ENCODE measurements at places on chromosomes 12 and 14. TPM values are rescaled to one million over a fixed set of nuclear protein-coding genes. Genes with fewer than 3 reads are reported as not detected.

EPYC gene
- not detected for total RNA-seq

EPS8 gene
- total RNA-seq: 65.2 TPM

IL31 gene
- not detected for total RNA-seq

CYP27B1 gene
- total RNA-seq: not detected

PTPRO gene
- 0.70 TPM for total RNA-seq

GPRC5A gene
- total RNA-seq: 0.42 TPM

TMEM253 gene
- total RNA-seq: 1.6 TPM

LRRIQ1 gene
- total RNA-seq: 0.10 TPM

DNA sequence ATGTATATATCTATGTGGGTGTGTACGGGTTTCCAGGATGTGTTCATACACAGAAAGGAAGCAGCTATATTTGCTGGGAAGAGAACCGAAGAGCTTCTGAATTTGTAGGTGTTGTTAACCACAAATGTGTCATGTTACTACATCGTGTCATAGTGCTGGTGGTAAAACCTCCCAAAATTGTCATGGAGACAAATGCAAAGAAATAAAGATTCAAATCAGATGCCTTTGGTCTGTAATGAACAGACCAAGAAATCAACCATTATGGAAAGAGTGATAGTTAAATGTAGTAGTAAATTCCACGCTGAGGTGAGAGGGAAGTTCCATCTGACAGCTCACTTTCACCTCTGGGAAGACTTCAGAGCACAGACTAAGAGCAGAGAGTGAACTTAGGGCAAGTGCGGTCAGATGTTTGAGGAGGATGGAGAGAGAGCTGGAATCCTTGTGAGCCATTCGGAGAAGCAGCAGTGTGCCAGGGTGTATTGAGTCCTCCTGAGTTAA lies 487.5 kb downstream of the TMEM121 start:
- DNase-seq: no peak

DNA sequence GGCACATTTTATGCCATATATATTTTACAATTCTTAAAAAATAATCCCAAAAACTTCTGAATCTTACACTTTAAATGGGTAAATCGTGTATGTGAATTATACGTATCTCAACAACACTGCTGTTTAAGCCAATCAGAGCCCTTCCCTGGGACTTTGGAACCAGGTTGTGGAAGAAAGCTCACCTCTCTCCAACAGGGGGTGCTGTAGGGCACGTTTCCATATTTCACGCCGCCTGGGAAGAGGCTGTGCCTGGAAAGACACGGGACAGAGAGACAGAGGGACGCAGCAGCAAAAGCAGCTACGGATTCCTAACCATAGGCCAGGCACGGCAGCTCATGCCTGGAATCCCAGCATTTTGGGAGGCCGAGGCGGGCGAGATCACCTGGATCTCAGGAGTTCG lies 29.4 kb upstream of the FBRSL1 start:
- no peak for DNase-seq

GRCh38 chr14:23381871-23382270 lies 5.0 kb downstream of the CMTM5 start:
- no peak for DNase-seq

DNA sequence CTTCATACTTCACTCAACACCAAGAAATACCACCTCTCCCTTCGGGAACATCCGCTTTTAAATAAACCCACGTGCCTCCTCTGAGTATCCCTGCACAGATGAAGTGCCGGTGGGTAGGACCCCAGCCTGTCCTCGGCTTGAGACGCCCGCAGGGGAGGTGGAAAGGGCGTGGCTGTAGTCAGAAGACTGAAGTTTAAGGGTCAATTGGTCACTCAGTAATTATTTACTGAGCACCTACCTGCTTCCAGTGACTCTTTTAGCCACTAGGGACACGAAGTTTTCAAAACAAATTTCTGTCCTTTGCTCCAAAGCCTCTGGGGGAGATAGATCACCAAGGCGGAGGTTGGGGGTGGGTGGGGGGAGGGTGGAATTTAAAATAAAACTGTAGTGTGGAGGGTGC lies 309.4 kb downstream of the VRK1 start:
- no peak for DNase-seq

DNA sequence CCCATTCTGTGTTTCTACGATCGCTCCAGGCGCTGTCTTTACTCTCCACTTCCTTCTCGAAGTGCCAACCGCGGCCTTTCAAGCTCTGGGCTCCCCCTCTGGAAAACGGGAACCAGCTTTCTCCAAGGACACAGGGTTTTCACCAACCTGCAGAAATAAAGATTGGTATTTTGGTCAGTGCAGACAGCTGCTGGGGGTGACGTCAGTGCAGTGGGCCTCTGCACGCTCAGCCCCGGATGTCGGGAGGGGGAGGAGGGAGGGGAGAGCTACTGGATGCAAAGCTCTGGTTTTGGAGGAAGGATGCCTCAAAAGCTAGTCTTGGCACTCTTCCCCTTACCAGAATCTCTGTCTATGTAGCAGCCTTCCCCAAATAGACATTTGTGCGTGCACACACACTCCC lies 19.9 kb downstream of the HRK start:
- DNase-seq: peak; percentile 82

- no peak for DNase-seq
These were observed 61.3 kb downstream of the CRADD start for GRCh38 chr12:93738199-93739058.

DNA sequence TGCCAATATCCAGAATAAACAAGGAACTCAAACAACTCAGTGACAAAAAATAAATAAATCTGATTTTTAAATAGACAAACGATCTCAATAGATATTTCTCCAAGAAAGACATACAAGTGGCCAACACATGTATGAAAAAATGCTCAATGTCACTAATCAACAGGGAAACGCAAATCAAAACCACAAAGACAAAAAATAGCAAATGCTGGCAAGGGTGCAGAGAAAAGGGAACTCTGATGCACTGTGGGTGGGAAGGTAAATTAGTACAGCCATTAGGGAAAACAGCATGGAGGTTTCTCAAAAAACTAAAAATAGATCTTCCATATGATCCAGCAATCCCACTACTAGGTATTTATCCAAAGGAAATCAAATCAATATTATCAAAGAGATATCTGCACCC lies 3.5 kb upstream of the EIF5 start:
- no peak for DNase-seq

GRCh38 chr12:113720629-113721028 lies 245.5 kb downstream of the RBM19 start:
- DNase-seq: no peak

DNA sequence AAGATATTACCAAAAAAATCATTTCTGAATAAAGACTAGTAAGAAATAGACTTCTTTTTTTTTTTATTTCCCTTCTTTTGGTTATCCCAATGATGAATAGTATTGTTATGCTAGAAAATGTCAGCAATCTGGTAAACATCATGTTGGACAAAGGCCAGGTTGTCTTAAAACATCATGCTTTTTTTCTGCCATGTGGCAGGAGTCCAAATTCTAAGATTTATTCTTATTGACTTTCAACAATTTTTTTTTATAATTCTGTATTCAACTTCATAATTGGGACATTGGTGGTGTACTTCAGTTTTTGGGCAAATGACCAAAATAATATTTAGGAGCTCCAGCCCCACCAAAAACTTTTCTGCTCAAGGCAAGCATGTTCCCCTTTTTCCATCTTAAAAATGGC lies 10.5 kb downstream of the DCN start:
- peak; percentile 44 for DNase-seq

DNA sequence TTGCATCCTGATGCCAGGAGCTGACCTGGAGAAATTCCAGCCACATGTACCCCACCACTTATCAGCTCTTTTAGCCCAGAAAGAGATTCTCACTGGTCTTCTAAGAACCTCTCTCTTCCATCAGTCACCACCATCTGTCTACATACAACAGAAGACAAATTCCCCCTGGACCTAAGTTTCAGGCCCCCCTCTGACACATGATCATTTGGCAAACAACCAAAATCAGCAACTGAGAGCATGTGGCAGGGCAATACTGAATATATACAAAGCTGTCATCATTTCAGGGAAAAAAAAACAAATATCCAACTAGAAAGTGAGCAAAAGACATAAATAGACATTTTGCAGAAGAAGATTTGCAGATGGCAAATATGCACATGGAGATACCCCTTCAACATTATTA lies 180.2 kb downstream of the FOXN3 start:
- DNase-seq: peak; percentile 11

- DNase-seq: no peak
These were observed 433.6 kb downstream of the TMEM132D start for GRCh38 chr12:129470196-129470595.
